Ecto neural progenitor cell (in vitro differentiated cells): ENCODE measurements at places on chromosomes 11 and 22.

- DNase-seq: no peak
These were observed 189.3 kb downstream of the DBX1 start for GRCh38 chr11:19970944-19971343.

- DNase-seq: no peak
These were observed 35.5 kb downstream of the RPL27A start for GRCh38 chr11:8717876-8718753.

- no peak for DNase-seq
These were observed 30.7 kb upstream of the TH start for GRCh38 chr11:2202071-2202899.

GRCh38 chr22:46537946-46538813 is 760 bp upstream of the CELSR1 start:
- peak; percentile 75 for DNase-seq

DNA sequence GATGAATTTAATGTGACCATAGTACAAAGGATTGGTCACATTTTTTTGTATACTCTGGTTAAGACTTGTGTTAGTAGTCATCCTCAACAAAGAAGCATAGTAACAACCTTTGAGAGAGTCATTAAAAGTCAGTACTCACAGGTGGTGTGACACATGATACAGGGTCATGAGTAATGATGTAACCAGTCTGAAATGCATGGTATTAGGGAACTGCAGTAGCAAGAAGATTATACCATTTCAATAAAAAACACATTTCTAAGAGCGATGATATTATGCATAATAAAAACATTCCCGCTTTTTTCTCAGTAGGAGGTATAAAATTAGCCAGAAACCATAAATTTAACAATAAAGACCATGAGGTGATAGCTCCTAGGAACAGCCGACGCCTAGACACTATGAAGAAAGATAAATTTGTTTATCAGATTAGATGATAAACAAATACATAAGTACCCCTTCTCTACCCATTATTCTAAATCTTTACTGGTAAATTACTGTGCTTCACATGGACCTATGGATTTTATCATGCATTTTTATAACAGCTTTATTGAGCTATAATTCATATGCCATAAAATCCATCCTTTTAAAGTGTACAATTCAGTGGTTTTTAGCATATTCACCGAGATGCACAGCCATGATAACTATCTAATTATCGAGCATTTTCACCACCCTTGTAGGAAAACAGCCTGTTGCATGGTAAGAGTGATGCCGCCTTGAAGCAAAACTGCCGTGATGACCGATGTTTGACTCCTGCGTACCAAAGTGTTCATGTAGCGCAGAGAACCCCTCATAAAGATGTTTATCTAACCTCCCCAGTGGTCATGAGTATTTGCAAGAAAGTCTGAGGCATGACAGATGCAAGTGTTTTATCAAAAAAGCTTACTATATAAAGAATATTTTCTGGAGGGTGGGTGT is 41.8 kb downstream of the TMPRSS5 start:
- no peak for DNase-seq

DNA sequence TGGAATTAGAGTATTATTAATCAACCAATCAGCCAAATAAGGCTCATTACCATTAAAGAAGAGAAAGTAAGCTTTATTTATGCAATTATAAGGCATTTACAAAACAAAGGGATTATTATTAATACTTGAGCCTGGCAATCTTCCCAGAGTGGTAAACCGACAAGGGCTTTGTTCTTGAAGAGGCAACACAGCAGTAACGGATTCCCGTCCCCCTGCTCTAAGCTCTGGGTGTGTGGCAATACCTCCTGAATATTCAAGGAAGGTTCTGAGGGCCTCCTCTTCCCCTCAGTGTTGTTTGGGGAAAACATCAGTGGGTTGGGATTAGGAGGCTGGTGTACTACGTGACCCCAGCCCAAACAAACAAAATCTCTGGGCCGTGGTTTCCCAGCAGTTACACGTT is 176.5 kb downstream of the TENM4 start:
- no peak for DNase-seq

- peak; percentile 63 for DNase-seq
These were observed 118.6 kb downstream of the HIPK3 start for GRCh38 chr11:33375688-33376311.

- DNase-seq: no peak
These were observed 26.5 kb downstream of the MUC6 start for GRCh38 chr11:1009991-1010390.

DNA sequence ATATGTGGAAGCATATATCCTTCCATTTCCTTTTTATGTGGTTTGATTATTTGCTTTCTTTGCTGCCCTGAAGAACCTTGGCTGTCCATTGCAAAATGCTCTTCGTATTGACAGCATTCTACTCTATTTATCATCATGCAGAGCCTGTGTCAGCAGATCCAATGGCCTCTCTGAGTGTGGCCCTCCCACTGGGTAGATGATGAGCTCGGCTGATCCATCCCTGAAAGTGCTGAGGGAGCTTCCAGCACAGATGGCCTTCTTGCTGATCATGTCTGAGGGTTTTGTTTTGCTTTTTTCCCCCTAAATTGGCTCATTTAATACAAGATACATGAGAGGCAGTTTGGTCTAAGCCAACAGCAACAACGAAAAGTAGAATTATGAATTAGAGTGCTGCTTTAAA is 181.0 kb downstream of the GRIA4 start:
- DNase-seq: no peak

GRCh38 chr11:35148163-35148837 is 9.3 kb downstream of the CD44 start:
- no peak for DNase-seq

DNA sequence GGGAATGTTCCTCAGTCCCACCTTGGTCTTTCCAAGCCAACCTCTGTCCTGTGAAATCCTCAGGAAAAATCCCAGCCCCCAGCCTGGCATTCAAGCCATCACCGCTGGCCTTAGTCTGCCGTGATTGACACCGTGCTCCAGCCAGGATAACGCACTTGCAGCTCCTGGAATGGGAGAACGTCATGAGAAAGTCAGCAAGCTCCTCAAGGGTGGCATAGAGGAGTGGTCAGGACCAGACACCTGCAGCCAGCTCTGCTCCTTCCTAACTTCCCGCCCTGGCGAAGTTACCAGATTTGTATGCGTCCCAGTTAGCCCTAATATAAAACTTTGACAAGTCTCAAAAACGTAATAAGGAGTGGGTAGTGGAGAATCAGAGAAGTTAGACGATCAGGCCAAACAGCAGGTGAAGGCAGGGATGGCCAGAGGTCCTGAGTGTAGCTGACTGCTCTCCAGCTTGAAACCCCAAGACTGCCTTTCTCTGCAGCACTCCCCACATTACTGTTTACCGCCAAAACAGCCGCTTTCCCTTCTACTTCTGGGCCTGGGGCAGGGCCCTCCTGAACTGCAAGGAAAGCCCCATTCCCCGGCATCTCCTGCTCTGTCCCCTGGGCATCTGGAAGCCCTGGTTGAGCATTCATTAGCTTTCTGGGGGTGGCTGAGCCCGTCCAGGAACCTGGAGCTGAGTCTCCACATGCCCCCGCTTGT is 1.3 kb upstream of the DKK3 start:
- no peak for DNase-seq

- no peak for DNase-seq
These were observed 27.9 kb upstream of the SMPD1 start for GRCh38 chr11:6362185-6362872.
